ENCODE measurements at places on chromosomes 11 and 22.
A peak's percentile ranks its signal among the peaks of the same experiment; 100 is the strongest.

GRCh38 chr11:126522152-126522551 lies 166.7 kb downstream of the ST3GAL4 start:
- no peak for DNase-seq

- no peak for DNase-seq
Observed at GRCh38 chr22:43858156-43858895, 4.0 kb downstream of the SULT4A1 start.

- no peak for DNase-seq
Observed at GRCh38 chr11:61384271-61385242, 7.8 kb upstream of the TMEM216 start.

- DNase-seq, result no peak
Observed at GRCh38 chr11:35138606-35138942, 397 bp upstream of the CD44 start.

DNA sequence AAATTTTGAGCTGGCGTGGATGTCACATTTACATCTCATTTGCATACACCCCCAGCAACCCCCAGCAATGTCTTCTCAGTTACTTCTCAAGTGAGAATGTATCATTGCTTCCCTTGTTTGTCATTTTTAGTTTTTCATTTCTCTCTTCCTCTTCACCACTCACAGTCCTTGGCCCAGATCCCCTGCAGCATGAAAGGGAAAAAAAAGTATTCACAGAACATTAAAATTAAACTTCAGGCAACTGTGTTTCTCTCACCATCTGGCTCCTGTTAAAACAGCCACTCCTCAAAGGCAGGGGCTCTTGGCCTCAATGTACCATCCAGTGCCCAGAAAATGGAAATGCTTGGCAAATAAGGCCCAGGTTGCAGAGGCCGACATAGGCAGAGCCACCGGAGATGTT lies 126.8 kb downstream of the CTNND1 start:
- DNase-seq, result no peak

- no peak for DNase-seq
Observed at GRCh38 chr22:19793661-19794310, 33.2 kb downstream of the TBX1 start.

DNA sequence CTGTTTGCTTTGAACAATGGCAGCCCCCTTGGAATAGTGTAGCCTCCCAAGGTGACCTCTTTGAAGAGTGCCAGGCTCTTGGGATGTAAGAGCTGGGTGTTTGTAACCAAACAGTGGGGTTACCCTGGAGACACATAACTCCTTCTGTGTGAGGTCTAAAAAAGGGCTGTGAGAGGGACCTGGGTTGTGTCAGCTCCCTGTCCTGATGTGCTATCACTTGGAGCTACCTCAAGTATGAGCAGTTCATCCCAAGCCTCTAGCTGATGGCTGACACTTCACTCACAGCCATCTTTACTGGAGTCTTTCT lies 40.2 kb downstream of the TSPAN18 start:
- DNase-seq, result no peak

DNA sequence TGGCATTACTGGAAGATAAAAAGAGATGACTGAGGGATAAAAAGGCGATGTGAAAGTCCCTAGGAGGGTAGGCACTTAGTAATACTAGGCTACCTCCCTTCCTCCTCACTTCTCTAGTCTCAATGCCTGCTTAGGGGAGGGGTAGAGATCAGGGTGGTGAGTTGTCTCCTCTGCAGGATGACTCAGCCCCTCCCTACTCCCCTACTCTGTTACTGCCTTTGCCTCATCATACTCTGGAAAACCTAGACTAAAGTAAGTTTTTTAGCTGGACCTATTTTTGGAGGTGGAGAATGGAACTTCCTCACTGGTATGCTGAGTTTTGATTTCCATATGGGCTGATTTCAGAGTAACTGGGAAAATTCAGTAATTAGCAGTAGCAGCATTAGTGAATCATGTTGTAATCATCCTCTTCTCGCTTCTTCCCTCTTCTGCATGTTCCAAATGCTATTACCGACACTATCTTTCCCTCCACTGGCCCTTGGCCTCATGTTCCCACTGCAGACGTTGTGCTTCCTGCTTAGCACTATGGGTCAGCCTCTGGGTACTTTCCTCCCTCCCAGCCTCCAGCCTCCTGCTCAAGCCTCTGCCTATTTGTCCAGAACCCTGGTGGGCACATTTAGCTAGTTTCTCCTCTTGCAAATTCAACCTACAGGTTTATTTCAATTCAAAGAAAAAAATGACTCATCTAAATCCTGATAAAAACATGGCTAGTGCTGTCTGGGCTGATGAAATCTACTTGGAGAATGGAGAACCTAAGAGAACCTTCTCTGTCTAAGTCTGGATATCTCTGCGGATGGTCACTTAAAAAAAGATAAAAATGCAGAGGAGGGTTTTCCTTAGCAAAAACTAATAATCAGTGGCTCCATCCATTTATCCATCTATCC lies 281.7 kb downstream of the ST3GAL4 start:
- DNase-seq, result no peak

GRCh38 chr22:26828311-26828710 lies 170.9 kb downstream of the MIAT start:
- DNase-seq, result no peak

DNA sequence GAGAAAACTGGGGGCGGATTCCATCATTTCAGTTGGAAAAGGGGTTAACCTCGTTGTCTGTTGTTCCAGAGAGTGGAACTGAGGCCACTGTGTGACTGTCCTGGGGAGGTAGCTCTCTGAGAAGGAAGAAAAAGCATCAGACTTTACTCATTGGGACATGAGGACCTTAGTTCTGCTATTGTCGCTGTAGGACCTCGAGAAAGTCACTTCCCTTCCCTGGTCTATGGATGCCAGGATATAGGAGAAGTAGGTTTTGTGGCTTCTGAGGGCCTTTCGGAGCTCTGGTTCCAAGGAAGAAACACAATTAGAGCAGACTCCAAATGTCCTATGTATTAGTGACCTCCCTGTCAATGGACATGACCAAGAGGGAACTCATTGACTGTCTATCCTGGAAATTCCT lies 6.2 kb downstream of the MYO18B start:
- DNase-seq, result no peak

DNA sequence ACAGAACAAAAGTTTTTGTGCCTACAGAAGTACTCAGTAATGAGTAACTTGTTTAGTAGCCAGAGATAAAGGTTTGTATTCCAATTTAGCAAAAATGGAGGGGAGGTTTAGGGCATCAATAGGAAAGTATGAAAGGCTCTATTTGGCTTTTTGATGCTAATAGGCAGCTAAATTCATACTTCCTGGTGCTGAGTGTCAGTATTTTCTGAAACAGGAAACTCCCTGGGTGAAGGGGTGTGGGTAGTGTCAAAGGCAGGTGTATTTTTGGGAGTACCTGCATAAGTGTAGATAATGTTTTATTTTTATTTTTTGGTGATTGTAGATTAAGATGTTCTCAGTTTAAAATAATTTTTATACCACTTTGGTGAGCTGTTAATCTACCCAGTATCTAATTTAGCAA lies 29.3 kb upstream of the MMP7 start:
- DNase-seq, result peak; percentile 22

DNA sequence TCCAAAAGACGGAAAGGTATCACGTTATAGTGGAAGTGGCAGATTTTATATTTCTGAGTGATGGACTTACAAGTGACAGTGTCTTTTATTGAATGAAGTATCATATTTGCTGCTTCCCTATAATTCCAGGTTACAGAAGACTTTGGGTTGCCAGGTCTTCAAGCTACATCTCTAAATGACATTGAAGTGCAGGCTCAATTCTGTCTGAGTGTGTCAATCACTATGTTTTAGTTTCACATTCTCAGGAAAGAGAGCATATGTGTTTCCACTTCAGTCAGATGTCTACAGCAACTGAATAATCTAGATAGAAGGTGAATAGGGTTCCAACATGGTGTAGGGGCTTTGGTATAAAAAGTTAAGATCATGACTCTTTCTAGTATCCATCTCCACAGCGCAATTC lies 492.7 kb upstream of the API5 start:
- no peak for DNase-seq

DNA sequence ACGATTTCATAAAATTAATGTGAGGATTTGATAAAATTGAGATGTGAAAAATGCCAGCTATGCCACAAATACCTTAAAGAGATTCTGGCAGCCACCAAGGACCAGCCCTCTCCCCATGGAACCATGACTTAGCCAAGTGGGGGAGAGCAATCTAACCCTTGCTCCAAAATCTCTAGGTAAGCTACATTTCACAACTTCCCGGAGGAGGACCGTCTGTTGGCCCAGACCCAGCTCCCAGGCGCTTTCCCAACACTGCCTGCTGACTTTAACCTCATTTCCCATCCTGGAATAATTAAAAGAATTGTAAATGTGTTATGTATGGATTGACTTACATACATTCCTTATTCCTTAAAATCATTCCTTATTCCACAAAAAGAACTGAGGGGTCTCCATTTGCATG lies 47.5 kb upstream of the TENM4 start:
- no peak for DNase-seq

GRCh38 chr22:50473088-50473487 lies 1.7 kb downstream of the SBF1 start:
- DNase-seq, result peak; percentile 67

DNA sequence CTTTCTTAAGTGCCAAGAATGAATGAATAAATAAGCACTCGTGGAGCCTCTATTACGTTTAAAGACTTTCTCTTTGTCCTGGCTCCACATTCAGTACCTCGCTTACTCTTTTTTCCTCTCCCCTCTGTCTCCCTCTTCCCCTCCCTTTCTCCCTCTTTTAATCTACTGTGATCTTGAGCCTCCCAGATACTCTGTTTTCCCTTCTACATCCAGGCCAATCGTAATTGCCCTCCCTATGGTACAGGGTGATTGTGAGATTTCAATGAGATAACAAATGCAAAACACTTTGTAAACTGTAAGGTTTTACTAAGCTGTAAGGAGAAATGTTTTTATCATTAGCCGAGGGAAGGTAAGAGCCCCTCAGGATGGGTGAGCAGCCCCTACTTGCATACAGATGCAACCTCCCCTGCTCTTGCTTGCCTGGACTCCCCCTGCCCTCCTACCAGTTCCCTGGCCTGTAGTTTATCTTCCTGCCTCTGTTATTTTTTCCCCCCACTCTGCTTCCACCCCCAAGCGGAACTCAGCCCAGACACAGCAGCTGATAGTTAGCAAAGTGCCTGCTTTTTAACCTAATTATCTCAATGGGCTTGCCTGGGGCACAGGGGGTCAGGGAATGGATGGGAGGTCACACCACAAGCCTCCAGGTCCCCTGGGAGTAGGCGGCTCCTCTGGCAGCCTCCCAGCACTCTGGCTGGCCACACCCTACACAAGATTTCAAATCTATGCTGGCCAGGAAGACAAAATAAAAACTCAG lies 76.9 kb upstream of the CADM1 start:
- no peak for DNase-seq

- DNase-seq, result no peak
Observed at GRCh38 chr11:123330471-123330870, 99.6 kb upstream of the GRAMD1B start.

- DNase-seq, result no peak
Observed at GRCh38 chr11:36372101-36372771, 76.1 kb downstream of the PRR5L start.

GRCh38 chr11:66659763-66660162 lies 17.9 kb downstream of the RBM4B start:
- no peak for DNase-seq

DNA sequence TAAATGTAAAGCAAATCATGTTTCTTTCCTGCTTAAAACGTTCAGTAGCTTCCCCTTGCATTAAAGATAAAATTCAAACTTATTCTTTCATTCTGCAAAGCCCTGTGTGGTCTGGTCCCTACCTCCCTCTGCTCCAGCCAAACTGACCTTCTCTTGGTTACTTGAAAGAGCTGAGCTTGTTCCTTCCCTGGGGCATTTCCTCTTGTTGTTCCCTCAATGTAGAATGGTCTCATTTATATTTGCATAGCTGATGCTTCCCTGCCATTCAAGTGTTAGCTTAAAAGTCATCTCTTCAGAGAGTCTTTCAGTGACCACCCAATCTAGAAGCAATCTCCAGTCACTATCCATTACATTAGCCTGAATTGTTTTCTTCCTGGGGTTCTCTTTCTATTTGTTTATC lies 1618.5 kb upstream of the TENM4 start:
- no peak for DNase-seq

- DNase-seq, result no peak
Observed at GRCh38 chr11:18522388-18522787, 4.4 kb downstream of the TSG101 start.

GRCh38 chr11:130118636-130119387 lies 40.8 kb upstream of the ST14 start:
- no peak for DNase-seq

DNA sequence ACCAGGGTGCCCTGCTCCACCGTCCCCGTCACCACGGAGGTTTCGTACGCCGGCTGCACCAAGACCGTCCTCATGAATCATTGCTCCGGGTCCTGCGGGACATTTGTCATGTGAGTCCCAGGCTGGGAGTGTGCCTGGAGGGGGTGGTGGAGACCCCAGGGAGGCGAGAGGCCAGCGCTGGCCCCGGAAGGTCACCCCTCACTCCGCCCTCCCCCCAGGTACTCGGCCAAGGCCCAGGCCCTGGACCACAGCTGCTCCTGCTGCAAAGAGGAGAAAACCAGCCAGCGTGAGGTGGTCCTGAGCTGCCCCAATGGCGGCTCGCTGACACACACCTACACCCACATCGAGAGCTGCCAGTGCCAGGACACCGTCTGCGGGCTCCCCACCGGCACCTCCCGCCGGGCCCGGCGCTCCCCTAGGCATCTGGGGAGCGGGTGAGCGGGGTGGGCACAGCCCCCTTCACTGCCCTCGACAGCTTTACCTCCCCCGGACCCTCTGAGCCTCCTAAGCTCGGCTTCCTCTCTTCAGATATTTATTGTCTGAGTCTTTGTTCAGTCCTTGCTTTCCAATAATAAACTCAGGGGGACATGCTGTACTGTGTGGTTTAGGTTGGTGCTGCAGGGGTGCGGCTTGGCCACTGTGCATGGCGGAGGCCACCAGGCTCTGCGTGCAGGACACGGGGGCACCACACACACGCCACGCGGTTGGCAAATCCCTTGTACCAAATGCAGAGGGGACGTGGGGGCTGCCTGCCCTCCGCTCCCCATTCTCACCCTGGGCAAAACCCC lies 35.4 kb downstream of the MUC2 start:
- no peak for DNase-seq

GRCh38 chr11:11461473-11461872 lies 108.4 kb upstream of the CSNK2A3 start:
- DNase-seq, result no peak

DNA sequence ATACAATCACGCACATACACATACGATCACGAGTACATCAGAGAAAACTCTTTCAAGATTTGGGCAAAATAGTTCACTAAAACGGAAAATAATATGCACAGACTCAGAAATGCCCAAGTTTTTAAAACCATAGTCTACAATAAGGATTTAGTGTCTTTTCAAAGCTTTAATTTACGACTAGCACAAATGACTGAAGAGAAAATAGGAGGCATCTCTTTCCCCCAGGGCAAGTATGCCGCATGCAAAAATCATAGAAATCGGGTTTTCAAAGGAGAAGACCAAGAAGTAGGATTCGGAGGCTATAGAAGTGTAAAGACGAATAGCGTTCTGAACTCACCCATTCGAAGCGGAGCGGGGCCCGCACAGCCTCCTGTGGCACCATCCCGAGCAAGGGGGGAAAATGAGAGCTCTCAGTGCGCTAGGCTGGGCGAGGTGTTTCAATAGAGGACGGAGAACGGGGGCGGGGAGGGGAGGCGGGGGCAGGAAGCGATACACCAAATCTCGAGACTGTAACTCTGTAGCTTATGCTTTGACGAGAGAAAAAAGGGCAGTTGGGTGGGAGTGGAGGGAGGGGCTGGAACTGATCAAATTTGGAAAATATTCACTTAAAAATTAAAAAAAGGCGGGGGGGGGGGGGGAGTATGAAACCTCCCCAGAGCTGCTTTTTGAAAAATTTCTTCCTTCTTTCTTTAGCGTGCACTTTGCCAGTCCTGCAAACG lies 15.8 kb downstream of the BLID start:
- DNase-seq, result no peak

- no peak for DNase-seq
Observed at GRCh38 chr11:35045236-35045820, 93.6 kb upstream of the CD44 start.

All from GM13976 (cell line).